ENCODE measurements at places on chromosomes 3 and 15.
A peak's percentile ranks its signal among the peaks of the same experiment; 100 is the strongest.

DNA sequence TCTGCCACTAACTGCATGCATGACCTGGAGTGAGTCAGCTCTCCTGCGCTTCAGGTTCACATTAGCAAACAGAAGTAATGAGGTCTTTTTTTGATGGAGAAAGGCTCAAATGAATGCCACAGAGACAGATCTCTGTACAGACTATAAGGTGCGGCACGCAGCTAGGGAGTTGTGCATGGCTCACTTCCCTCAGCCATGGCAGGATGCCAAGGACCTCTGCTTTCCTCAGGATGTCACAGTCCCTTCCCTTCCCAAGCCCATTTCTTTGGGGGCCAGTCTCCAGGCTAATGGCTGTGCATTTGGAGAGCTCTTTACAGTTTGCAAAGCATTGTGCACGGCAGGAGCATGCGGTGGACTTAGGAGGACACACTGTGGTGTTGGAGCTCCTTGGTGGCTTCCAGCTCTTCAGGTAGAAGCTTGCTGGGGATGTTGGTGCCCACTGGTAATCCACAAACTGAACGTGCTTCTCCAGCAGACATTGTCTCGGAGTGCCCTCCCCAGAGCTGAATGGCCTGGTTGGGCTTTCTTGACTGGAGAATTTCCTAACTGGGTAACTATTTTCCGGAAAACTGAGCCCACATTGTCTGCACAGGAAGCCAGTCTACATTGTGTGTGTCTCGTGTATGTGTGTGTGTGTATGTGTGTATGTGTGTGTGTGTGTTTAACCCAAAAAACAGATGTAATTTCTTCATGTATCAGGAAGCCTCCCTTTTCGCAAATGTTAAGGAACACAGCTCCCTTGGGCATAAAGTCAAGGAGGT lies 172.5 kb upstream of the TLE3 start:
- no peak for DNase-seq

DNA sequence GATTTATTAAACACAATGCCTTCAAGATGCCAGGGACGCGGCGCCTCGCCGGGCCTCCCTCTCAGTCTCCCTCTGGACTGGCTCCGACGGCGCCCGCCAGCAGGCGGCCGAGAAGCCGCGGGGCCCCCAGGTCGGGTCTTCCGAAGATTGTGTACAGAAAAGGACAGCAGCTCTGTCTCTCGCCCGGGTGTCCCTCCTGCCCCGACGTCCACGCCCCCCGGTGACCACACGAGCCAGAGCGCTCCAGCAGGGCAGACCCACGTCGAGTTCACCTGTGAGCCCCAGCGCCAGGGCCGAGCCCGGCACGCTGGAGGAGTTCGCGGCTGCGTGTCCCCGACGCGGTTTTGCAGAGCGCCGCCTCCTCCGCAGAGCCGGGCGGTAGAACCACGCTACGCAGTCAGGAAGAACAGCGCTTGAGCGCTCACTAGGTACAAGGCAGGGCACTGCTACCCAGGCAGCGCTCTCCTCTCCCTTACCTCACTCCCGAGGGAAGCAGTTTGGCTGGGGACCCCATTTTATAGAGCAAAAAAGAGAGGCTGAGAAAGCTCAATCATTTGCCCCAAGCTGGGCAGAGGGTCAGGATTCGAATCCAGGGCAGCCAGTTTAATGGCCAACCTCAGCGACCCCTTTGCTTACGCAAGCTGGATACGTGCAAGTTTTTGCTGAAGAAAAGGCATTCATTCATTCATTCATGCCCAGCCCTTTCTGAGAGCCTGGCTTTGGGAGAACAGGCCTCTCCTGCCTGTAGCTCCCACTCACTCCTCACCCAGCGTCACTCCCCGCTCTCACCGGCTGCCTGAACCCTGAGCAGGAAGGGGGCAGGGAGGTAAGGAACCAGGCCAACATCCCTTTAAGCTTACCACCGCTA lies 3.0 kb upstream of the TLE3 start:
- DNase-seq: peak; percentile 82

GRCh38 chr3:147538034-147538433 lies 128.9 kb downstream of the ZIC1 start:
- DNase-seq: no peak

DNA sequence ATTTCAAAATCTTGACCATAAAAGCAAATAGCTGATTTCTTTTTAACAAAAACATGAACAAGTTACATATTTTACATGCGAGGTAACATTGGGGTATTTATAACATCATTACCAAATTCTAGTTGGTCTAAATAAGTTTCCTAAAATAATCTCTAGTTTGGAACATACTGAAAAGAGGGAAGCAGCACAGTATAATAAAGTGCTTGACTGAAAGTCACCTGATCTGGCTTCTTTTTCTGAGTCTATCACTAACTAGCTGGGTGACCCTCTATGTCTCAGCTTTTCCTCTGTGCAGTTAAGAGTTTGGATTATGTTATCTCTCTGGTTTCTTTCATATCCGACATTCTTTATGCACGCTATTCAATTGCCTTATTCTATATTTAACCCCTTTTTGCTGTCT lies 19.8 kb upstream of the CNTN4 start:
- DNase-seq: no peak

DNA sequence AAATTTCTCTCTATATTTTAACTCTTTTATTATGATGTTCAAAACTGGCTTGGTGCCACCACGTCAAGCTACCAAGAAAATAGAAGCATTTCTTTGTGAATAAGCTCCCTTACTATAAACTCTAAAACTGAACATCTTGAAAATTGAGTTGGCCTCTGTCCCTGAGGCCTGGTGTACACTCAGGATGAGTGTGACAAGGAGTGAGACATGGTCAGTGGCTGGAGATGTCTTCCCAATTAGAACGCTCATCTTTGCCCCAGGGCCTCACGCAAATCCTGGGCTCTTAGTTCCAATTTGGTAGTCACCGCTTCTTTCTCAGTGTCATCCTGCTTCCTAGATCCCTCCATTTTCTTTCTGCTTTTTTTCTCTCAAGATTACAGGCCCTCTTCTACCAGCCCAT lies 26.2 kb downstream of the SLC2A2 start:
- no peak for DNase-seq

- DNase-seq: no peak
Measured at GRCh38 chr3:12380461-12380860, 91.6 kb downstream of the PPARG start.

DNA sequence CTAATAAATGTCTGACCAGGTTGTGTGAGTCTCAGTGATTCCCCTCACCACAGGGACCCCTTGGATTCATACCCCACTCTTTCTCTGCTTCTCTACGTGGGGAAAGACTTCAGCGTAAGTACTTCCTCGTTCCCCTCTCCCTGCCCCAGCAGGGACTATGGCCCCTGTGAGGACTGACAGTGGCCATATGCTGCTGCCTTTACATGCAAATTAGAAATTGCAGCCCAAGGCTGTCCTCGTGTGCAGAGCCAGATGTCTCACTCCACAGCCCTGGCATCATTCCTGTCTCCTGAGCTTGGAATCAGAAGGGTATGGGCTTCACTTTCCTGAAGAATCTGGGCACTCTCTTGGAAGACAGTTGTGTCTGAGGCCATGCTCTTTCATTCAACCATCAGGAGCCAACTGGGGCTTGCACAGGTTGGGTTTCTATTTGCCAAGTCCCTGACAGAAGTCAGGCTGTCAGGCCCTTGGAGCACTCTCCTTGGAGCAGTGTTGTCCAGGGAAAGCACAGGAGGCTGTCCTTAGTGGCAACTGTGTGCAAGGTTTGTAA lies 30.5 kb upstream of the IQCF2 start:
- DNase-seq: no peak
